Type B pancreatic cell (in vitro differentiated cells): ENCODE measurements at places on chromosomes 16 and 17. TPM values are rescaled to one million over a fixed set of nuclear protein-coding genes. Genes with fewer than 3 reads are reported as not detected.
A peak's percentile ranks its signal among the peaks of the same experiment; 100 is the strongest.

DNA sequence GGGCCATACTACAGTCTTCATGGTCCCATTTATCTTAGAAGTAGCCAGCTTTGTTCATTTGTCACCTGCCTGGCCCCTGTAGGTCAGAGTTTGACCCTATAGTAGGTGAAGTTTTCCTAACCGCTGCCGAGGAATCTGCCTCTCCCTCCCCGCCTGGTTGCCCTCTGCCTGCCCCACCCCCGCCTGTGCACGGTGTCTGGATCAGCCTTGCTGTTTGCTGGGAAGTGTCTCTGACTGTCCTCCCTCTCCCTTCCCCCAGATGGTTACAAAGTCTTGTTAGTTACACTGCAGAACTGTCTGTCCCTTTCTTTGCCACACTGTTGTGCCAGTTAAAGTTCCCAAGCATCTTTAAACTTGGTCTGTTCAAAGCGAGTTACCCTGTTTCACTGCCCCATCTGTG, 5.7 kb downstream of the UBFD1 start:
- DNase-seq = no peak

- no peak for DNase-seq
These were observed 7.8 kb downstream of the BFAR start for GRCh38 chr16:14640538-14640937.

DNA sequence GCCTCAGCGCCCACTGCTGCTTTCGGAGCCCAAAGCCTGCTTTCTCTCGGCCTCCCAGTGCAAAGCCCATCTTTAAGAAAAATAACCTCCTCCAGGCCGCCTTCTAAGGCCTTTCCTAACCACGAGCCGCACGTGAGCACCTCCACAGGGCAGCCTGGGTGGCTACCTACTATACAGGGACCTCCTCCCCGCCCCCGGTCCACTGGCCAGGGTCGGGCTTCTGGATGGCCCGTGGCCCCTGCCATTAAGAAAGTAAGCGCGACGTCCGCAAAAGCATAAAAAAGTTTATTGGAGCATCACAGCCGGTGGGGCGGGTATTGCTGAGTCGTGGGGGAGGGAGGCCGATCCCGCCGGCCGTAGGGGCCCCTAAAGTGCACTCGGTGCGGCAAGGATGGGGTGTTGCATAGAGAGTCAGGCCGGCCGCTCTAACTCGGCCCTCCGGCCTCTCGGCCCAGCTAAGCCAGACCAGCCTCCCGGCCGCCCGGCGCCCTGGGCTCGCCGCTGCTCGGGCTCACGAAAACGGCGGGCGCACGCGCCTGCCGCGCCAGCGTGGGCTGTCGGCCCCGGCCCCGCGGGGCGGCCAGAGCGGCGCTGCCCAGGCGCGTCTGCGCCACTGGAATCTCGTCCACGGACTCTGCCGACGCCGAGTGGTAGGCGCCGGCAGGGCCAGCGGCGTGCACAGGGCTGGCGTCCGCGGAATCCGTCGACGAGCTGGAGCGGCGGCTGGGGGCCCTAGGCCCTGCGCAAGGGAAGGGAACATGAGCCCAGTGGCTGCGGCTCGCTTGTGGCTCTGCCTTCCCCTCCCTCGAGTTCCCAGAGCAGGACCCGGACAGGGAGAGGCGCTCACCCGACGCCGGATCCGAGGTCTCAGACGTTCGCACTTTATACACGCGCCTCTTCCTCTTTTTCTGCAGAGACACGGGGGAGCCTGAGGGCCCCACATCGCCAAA, 1.1 kb upstream of the TPPP3 start:
- no peak for DNase-seq

Gene MAP2K6
- total RNA-seq = 11.9 and 28.8 TPM in 2 replicates

GRCh38 chr17:36182176-36183000, 6.0 kb upstream of the TBC1D3B start:
- DNase-seq = peak; percentile 87

Gene CD300A
- total RNA-seq = 0.43 TPM in 1 of 2 replicates, not detected in the other

DNA sequence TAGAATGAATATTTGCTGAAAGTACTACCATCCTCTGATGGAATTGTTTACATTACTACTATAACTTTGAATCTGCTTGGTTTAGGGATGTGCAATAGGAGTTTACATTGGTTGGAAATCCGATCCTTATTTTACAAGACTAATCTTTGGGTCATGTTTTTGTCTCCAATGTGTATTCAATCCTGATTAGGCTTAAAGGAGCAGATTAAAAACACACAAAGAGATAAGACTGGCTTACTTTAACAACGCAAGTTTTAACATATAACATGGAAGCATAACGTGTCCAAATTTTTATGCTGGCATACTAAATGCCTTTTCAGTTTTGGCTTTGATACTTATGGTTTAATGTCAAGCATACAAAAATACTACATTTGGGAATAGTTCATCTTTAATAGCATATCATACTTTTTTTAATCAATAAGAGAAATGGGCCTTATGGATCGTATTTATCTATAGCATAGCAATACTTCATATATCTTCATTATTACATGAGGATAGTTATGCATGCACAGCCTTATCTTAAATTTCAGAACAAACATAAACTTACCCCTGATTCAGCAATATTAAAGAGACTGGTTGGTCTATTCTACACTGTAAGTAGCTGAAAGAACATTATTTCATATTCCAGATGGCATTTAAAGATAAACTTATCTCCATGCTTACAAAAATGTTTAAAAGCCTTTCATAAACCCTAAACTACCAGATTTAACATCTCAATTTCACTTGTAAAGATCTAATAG, 69.9 kb upstream of the NACA2 start:
- no peak for DNase-seq

Gene C16orf95
- 3.0 and 6.3 TPM in 2 replicates for total RNA-seq

DNA sequence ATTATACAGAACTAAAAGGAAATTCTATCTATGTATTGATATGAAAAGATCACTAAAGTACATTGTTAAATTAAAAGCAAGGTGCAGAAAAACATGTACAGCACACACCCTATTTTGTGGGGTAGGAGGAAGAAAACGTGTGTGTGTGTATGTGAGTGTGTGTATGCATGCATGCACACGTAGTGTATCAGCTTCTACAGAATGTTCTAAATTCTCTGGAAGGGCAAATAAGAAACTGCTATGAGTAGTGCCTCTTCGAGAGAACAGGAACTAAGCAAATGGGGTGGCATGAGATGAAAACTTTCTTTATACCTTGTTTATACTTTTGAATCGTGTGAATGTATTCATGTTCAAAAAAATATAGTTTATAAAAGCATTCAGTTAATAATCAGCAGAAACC, 58.9 kb downstream of the TMC6 start:
- DNase-seq = no peak

DNA sequence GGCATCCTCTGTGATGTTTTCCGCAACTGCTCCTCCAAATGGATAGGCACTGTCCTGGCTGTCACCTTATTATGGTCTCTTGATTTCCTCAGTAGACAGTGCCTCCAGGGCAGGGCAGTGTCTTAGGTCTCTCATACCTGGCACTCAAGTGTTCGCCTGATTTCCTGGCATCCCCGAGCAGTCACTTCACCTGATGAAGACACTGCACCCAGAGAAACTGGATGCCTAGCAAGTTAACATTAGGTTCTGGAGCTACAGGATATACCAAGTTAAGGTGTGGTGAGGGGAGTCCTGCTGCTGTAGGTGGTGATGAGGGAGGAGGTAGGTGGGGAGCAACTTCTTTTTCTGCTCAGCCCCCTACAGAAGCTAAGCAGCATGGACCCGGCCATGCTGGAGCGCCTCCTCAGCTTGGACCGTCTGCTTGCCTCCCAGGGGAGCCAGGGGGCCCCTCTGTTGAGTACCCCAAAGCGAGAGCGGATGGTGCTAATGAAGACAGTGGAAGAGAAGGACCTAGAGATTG, 3.9 kb upstream of the MAZ start:
- no peak for DNase-seq

DNA sequence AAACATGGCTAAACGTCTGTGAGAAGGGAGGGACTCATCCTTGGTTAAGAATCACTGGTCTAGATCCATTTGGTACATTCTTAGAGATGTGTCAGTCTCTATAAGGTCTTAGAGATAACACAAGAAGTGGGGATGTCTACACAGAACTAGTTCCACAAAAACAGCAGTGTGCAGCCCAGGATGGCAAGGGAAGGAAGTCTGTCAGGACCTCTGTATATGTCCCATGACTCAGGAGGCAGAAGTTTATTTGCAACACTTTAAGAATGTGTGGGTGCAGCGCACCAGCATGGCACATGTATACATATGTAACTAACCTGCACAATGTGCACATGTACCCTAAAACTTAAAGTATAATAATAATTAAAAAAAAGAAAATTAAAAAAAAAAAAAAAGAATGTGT, 548.5 kb upstream of the SOX9 start:
- no peak for DNase-seq

DNA sequence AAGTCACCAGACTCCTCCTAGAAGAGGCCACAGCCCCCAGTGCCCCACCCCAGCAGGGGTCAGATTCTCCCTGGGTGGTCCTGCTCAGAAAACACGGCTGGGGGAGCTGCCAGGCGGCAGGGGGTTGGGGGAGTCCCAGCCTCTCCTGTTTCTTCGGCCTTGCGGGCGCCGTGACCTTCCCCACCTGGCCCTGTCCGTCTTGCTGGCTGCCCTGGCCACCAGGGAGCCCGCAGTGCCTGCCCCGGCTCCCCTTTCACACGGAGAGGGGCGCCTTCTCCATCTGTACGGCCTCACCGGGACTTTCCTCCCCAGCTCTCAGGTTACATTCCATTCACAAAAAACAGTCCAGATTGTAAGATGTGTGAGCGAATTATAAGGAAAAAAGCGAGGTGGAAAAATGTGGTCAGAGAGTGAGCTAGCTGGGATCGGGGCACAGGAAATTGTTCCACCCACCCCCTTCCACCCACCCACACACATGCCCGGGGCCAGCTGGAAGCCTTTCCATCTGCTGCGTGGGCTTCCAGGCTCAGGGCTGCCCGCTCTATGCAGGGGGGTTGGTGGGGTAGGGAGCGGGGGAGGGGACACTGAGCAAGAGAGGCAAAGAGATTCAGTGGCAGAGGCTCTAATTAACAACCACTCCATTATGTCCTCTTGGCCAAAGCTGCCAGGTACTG, 14.6 kb upstream of the CIBAR2 start:
- DNase-seq = no peak

DNA sequence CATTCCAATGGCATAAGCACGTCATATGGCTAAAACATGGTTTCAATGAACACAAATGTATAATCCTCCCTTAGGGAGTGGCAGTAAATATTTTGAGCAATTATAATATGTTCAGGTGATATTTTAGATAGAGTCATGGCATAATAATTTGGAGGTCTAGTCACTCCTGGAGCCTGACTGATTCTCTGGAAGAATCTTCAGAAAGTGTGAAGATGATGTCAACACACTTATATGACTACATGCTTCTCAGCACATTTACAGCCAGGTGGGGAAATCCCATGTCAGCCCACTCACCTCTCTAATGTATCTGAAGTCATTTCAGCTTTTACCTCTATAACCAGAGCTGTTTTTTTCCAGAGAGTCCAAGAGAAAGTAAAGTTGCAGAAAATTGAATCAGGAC, 474.8 kb downstream of the SHISA9 start:
- DNase-seq = no peak

Gene TBX2
- total RNA-seq = 8.7 and 55.9 TPM in 2 replicates

Gene MPDU1
- 61.8 and 67.6 TPM in 2 replicates for total RNA-seq

Gene RRN3
- 29.9 and 35.7 TPM in 2 replicates for total RNA-seq

DNA sequence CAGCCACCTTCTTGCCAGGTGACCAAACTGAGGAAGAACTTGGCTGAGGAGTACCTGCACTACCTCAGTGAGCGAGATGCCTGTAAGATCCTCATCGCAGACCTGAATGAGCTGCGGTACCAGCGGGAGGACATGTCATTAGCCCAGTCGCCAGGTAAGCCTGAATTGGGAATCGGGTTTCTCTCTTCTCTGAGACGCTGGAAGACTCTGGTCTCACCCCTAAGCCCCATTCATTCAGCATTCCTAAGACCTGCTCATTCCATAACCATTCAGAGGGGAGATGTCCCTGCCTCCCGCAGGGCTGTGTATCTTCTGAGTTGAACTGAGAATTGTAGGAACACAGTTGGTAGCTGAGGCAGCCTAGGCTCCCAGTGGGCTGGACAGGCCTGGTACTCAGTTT, 17.0 kb upstream of the THAP11 start:
- no peak for DNase-seq

- DNase-seq = no peak
These were observed 3.9 kb upstream of the MARVELD3 start for GRCh38 chr16:71622088-71622487.

- DNase-seq = no peak
These were observed 11.7 kb upstream of the TCF25 start for GRCh38 chr16:89861648-89862047.

DNA sequence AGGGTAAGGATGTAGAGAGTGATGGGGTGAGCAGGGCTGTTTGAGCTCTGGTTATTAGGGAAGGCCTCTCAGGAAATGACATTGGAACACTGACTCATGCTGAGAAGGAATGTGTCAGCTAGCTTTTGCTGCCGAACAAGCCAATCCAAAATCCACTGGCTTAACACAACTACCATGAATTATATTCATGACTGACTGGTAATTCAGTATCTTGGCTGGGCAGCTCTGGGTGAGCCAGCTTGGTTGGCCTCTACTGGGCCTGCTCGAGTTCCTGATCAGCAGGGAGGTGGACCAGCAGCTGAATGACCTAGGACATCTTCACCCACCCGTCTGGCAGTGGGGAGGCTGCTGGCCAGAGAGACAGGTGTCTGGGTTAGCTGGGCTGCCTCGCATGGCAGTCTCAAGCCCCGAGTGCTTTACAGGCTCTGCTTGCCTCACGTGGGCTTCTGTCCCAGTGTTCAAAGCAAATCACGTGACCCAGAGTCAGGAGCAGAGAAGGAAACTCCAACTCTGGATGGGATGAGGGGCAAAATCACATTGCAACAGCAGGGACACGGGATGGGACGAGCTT, 209.4 kb downstream of the KATNIP start:
- no peak for DNase-seq

Gene CHD9NB
- total RNA-seq = 2.6 and 4.4 TPM in 2 replicates

DNA sequence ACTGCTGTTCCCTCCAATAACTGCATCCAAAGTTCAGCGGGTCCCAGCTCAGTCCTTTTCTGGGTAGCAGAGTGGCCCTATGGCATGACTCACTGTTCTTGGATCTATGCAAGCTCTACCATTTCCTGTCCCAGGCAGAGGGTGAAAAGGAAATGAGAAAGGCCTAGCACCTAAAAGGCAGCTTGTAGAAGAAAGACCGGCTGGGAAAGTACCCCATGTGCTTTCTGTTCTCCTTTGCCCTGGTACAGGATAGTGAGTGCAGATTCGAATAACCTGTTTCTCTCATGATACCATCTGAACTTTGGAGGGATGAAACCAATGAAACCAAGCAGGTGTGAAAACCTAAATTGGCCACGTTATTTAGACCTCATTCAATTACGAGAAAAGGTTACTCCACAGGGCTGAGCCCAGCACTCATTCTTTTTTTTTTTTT, 12.7 kb upstream of the HASPIN start:
- no peak for DNase-seq

GRCh38 chr17:40859536-40859935, 7.5 kb downstream of the KRT12 start:
- DNase-seq = no peak

DNA sequence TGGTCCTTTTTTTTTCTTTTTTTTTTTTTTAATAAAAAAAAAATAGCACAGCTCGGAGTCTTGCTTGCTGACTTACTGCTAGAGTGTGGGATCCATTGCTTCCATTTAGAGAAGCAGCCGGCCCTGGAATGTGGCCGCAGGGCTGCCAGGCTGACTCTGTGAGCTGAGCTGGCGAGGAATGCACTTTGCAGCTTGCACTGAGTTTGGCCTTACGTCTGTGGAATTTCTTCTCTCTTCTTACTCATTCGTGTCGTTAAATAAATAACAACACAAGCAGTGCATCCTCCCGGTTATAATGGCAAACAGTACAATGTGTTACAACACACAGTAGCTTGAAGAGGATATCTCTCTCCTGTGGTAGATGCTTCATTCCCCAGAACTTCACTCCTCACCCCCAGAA, 69.2 kb downstream of the PRKCB start:
- DNase-seq = no peak
